DND-41 (cell line): ENCODE measurements at places on chromosomes 16 and 17.

GRCh38 chr17:32689348-32689747, 187.6 kb downstream of the MYO1D start:
- no peak for DNase-seq

DNA sequence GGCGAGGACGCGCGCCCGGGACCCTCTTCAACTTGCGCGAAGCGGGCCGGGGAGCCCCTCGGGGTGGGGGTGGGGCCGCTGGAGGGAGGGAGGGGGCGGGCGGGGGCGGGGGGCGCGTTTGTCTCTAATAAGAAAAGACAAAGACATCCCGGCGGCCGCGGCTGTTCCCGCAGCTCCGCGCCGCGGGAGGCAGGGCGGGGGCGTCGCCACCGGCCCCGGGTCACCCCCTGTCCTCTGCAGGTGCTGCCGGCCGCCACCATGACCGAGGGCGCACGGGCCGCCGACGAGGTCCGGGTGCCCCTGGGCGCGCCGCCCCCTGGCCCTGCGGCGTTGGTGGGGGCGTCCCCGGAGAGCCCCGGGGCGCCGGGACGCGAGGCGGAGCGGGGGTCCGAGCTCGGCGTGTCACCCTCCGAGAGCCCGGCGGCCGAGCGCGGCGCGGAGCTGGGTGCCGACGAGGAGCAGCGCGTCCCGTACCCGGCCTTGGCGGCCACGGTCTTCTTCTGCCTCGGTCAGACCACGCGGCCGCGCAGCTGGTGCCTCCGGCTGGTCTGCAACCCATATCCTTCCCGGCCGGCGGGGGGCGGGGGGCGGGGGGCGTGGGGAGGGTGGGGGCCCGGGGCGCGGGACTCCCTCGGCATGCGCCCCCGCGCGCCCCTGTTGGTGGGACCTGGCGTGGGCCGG, 714 bp downstream of the CACNA1H start:
- no peak for DNase-seq

GRCh38 chr16:75630052-75630451, 7.0 kb upstream of the ADAT1 start:
- DNase-seq, result no peak

- DNase-seq, result no peak
Observed at GRCh38 chr16:27228621-27229501, 25.5 kb downstream of the KDM8 start.

DNA sequence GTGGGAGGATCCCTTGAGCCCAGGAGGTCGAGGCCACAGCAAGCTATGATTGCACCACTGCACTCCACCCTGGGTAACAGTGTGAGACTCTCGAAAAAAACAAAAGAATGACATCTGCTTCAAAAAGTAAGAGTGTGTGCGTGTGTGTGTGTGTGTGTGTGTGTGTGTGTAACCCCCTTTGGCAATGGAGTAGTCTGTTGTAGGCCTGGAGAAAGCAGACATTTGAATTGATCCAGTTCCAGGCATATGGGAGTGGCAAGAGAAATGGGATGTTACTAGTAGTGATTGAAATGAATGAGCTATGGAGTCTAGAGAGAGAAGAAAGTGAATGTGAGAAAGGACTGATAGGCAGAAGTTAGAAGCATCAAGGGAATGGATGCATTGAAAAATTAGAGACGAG, 9.9 kb downstream of the CASC3 start:
- no peak for DNase-seq

GRCh38 chr16:53337294-53337693, 97.0 kb upstream of the RBL2 start:
- DNase-seq, result no peak

DNA sequence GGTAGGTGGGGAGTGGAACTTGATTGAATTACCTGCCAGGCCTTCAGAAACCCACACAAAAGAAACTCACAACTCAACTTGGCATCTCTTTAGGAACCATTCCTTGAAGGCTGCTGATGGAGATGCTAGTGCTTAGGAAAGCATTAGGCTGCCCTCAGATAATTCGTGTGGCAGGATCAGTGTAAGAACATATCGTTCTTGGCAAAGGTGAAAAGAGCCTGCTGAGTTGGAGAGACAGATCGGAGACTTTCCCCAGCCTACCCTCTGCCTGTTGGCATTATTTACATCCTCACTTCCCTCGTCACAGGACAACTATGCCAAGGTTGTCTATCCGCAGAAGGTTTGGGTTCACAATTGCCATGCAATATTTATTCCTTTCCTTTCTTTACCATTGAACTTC, 120.0 kb upstream of the HS3ST3A1 start:
- DNase-seq, result no peak

DNA sequence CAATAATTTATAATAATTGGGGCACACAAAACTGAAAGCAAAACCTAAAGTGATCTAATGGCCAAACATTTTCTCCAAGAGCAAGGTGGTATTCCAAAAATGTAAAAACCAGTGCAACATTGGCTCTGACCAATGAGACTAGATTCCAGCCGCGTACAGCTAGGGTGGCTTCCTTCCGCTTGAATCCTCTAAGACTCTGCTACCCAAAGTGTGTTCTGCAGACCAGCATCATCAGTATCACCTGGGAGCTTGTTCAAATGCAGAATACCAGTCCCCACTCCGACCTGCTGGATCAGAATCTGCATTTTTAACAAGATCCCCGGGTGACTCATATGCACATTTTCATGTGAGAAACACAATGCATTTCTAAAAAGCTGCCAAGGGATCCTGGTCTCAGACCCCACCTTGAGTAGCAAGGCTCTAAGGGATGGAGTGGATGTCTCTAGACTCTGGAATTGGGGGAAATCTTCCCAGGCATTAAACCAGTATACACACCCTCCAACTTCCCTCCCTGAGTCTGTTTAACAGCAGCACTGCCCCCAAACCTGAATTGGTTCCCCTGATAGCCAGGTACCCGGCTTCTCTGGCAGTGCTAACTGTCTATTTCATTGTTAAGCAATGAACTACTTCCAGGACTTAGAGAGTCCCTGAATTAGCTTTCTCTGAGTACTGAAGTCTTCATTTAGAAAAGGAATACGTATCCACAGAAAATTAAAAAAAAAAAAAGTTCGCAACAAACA, 118.2 kb downstream of the HS3ST2 start:
- DNase-seq, result no peak
